ENCODE measurements at places on chromosomes 2 and 18.

GRCh38 chr18:48732767-48733424, 194.1 kb downstream of the CTIF start:
- DNase-seq = peak; percentile 67

- DNase-seq = no peak
Measured at GRCh38 chr2:196108604-196109003, 40.0 kb upstream of the DNAH7 start.

GRCh38 chr2:176002688-176003210, 682 bp upstream of the LNPK start:
- DNase-seq = peak; percentile 23

- no peak for DNase-seq
Measured at GRCh38 chr2:191813943-191814342, 32.9 kb downstream of the CAVIN2 start.

DNA sequence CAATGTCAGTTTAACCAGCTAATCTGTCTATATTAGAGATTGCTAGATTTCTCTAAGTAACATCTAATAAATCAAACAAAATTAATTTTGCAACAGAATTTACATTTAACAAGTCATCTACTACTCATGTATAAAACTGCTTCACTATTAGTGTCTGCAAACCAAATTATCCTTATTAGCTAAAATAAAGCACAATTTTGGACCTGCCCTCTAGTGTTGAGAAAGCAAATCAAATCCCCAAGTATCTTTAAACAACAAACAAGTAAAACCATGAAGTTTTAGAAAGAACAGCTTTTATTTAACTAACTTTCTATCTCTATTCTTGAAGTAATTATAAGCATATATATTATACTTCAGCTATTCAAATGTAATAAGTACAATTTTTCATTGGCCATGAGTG, 113.1 kb upstream of the SP3 start:
- DNase-seq = no peak

DNA sequence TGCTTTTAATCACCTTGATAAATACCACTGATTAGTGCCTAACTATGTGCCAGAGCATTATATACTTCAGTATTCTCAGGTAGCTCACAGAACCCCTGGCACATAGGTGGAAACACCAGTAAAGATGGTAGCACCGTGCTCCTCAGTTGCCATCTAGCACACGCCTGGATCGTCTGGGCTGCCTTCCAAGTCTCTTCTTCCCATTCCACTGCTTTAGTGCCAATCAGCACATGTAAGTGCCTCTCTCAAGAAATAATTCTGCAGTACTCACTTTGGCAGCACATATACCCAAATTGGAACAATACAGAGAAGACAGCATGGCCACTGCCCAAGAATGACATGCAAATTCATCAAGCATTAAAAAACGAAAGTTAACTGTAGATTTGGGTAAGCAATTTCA, 13.0 kb downstream of the POLR2D start:
- DNase-seq = no peak

GRCh38 chr2:46803547-46803878, 112.1 kb downstream of the MCFD2 start:
- no peak for DNase-seq

DNA sequence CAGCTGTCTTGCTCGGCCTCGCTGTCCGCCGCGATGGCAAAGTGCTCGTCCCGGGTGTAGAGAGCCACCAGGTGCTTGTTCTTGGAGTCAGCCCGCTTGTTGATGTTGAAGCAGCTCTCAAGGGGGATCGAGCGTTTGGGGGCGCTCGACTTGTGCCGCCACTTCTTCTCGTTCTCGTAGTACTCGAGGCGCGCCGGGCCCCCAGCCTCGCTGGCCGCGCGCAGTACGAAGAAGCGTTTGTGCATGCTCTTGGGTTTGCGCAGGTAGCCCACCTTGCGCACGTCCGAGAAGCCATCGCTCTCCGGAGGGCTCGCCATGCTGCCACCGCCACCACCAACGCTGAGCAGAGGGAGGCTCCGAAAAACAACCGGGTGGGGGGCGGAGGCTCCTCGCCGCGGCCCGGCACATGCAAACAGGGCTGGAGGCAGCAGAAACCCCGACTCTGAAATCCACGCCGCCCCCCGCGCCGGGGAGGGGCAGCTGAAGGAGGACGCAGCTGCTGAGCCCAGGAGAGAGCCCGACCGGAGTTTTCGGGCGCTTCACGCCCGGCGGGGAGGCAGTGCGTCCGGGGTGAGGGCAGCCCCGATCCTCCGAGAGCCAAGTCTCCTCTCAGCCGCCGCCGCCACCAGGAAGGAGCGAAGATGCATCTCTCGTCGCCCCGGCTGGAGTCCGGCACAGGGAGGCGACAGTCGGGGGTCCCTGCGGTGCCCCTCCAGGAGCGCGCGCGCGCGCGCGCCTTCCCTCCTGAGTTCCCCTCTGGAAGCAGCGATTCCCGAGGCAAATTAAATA, 1.0 kb downstream of the IRS1 start:
- DNase-seq = peak; percentile 85

Data from GM13977 (cell line).